Thoracic aorta (tissue), 2 donors: ENCODE measurements at places on chromosomes 6 and 20.

DNA sequence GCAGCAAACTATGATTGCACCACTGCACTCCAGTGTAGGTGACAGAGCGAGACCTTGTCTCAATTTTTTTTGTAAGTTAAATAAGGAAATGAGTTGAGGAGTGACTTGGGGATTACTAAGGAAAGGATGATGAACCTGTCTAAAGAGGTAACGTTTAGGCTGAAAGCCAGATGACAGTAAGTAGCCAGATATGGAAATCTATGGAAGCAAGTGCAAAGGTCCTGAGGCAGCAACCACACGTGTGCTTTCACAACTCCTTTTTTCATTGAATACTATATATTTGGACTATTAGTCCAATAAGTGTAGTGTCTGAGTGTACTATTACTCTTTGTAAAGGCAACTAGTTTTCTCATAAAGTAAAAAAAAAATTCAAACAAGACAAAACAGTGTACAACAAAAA lies 147.4 kb downstream of the CD24 start:
- no peak for DNase-seq

- DNase-seq, result no peak
These were observed 5.0 kb upstream of the INSM1 start for GRCh38 chr20:20362774-20363433.

GRCh38 chr6:89387516-89388201 lies 24.4 kb downstream of the RRAGD start:
- DNase-seq, result no peak

GRCh38 chr6:83859410-83860358 lies at the start of gene CYB5R4:
Gene CYB5R4 (plus strand): TSS chr6:83859689. CDS start chr6:83859783, 94 bp downstream.
- peak; percentile 85 for DNase-seq

DNA sequence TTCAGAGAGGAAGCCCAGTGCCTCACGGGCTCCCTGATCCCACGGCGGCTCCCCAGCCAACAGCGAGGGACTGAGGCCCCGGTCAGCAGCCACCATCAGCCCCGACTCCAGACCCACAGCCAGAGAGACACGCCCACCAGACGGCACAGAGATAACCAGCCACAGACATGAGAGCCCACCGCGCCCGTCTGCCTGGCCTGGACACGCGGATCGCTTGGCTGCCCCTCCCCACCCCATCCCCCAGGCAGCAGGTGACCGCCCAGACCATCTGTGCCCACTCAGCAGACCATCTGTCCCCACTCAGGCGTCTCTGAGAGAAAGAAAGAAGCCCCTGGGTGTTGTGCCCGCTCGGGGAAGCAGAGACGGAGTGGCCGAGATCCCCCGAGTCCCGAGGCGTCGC lies 55.5 kb upstream of the CHRNA4 start:
- no peak for DNase-seq

GRCh38 chr6:79861023-79861422 lies 86.3 kb downstream of the ELOVL4 start:
- DNase-seq, result no peak

DNA sequence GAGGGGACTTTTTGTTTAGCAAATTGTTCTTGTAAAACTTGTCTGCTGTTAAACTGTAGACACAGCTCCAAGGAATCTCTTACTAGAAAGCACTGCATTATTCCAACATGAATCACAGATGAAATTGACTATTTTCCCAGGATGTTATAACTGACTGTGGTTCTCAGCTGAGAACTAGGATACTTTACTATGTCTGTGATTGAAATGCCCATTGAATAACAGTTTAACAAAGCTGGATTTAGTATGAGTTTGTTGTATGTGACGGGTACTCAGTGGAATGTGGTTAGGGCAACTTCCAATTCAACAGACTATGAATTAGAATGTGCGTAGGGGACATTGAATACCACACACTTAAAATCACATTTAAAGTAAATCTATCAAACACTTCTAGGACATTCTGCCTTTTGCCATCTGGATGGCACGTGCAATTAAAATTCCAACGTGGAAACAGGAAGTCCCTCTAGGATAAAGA lies 193.4 kb upstream of the PREP start:
- DNase-seq, result no peak

DNA sequence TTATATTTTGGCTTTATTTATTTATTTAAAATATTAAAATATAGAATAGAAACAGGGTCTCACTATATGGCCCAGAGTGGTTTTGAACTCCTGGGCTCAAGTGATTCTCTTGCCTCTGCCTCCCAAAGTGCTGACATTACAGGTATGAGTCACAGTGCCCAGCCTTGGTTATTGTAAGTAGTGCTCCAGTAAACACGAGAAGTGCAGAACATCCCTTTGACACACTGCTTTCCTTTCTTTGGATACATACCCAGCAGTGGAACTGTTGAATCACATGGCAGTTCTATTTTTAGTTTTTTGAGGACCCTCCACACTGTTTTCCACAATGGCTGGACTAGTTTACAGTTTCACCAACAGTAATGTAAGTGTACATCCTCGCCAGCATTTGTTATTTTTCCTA lies 203.9 kb downstream of the PHF3 start:
- no peak for DNase-seq

GRCh38 chr20:57025261-57025660 lies 241.2 kb downstream of the BMP7 start:
- DNase-seq, result no peak

DNA sequence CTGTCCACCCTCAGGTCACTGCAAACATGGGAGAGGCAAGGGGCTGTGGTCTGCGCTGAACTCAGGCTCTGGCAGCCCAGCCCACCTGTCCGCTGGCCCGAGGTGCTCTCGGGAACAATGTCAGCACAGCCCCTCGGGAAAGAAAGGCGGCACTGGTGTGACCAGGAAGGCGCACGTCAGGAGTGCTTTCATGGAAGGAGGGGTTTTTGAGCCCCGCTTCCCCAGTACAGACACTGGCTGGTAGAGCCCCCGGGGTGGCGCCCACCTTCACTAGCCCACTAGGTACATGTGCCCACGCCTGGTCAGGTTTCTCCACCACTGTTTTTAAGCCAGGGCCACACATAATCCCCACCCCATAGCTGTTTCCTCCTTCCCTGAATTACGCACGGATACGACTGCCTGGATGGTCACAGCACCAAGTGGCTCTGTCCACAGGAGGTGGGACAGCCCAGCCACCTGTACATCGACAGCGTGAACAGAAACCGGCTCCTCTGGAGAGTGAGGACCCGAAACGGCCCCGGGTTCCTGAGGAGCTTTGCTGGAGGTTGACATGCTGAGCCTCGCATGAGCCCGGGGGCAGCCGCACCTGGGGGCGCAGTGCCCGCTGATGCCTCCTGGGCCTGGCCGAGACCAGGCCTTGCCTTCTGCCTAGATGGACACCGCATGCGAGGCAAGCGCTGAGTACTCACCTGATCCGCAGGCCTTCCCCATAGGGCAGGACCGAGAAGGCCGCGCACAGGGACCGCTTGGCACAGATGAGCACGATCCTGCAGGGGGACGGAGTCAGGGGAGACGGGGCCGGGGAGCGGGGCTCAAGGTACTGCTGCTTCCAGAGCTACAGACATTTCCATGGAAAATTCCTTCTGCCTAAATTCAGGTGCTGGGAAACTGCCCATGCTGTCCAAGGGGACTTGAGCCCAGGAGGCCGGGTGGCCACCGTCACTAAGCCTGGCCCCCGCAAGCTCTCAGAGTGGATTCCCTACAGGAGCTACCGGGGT lies 7.6 kb downstream of the RPS21 start:
- no peak for DNase-seq

- DNase-seq, result no peak
These were observed 155.2 kb downstream of the PACRG start for GRCh38 chr6:162882801-162883481.

GRCh38 chr20:9884666-9885065 lies 45.8 kb upstream of the PAK5 start:
- DNase-seq, result no peak
